LNCaP clone FGC (cell line): ENCODE measurements at places on chromosomes 3 and 15.

GRCh38 chr15:39598186-39598850 lies 17.4 kb downstream of the THBS1 start:
- peak; percentile 71 for DNase-seq

GRCh38 chr3:41259449-41260062 lies 60.3 kb downstream of the CTNNB1 start:
- no peak for DNase-seq

GRCh38 chr3:14765576-14766427 lies 53.0 kb upstream of the FGD5 start:
- DNase-seq: no peak

- peak; percentile 74 for DNase-seq
Measured at GRCh38 chr15:42156243-42156922, at the start of gene PLA2G4F. PLA2G4F (minus strand) TSS chr15:42156636; CDS start chr15:42156549, 87 bp downstream.

GRCh38 chr15:68987676-68988075 lies 26.8 kb upstream of the NOX5 start:
- no peak for DNase-seq

- no peak for DNase-seq
Measured at GRCh38 chr3:71211083-71211482, 372.4 kb downstream of the FOXP1 start.

DNA sequence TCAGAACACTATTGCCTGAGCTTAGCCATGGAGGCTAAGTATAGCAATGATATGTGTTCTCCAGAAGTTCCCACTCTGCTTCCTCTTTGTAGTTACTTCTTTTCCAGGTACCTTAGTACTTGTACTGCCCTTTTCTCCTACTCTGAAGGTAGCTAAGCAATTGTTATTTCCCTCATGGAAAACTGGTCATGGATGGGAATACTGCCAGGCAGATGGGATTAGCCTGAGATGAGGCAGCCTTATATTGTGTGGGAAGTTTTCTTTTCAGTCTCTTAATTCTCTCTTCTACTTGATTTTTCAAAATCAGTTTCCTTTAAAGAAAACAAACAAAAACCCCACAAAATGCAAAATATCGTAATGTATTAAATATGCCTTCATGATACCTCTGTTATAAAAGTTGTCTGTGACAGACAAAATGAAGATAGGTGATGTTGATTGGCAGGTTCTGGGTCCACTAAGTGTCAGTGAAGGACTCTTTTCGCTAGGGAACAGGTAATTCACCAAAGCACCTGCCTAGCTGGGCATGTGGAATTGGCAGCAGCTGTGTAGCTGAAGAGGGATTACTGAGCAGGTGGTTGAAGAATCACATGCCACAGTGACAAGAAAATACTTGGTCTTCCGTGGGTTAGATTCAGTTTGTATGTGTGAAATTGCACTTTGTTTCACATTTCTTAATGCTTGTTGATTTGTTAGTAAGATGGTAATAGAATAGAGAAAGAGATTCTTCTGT lies 4.1 kb downstream of the ZNF609 start:
- DNase-seq: no peak

DNA sequence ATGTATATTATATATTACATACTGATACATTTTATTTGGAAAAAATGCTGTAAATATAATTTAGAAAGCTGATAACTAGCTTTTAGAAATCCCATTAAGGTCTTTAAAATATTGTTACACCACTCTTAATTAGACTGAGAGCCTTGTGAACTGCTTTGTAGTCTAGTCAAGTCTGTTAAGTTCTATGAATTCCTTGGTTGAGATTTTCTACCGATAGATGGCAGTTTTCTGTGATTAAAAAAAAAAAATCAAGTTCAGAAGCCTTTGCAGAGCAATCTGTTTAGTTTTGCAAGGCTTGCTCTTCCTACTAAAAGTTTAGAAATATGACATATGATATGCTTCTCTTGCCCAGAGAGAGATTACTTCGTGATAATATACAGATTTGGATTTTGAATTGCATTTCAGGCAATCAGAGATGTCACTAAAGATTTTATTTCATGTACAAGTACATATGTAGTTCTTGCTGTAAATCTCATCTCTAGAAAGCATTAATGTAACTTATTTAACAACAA lies 60.4 kb upstream of the SLITRK3 start:
- no peak for DNase-seq

- peak; percentile 22 for DNase-seq
Measured at GRCh38 chr3:11155341-11156025, 1.2 kb downstream of the HRH1 start.

DNA sequence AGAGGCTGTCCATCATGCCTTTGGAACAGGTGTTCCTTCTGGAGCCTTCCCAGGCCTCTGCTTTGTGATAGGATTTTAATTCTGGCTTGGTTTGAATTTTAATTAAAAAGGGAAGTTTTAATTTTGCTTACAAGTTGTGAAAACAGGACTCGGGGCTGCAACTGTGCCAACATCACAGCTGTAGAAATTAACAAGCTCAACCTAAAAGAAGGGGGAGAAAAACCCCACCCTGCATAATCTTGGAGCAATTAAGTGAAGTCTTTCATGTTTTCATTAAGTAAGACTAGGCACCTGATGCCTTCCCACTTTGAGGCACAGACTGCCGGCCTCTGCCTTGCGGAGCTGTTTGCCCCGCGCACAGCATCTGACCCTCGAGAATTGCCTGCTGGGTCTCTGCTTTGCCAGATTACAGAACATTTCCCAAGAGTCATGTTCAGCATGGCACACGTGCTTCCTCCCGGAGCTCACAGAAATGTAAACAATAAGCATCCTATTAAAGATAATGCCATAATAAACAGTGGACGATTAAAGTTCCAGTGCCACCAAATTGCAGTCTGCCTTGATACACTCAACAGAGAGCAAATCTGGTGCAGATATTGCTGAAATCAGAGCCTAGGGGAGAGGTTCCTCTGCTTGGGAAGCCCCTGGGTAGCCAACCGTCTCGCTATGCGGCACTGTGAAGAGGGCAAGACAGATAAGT lies 364.2 kb downstream of the LRTM1 start:
- DNase-seq: peak; percentile 54

DNA sequence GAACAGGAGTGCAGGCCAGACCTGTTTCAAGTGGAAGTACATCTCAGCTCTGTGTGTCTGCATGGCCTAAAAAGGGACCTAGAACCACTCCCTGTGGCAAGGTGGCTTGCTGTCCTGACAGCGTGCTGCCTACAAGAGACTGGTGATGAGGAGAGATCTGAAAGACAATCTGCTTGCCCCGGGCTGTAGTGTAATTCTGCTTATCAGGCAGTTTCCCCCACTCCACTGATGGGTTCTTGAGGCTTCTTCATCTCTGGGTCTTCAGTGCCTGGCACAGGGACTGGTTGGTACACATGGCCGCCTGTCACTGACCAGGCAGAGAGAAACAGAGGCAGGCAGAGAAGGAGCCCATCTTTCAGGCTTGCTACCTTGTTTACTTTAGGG lies 57.6 kb downstream of the HEG1 start:
- no peak for DNase-seq

DNA sequence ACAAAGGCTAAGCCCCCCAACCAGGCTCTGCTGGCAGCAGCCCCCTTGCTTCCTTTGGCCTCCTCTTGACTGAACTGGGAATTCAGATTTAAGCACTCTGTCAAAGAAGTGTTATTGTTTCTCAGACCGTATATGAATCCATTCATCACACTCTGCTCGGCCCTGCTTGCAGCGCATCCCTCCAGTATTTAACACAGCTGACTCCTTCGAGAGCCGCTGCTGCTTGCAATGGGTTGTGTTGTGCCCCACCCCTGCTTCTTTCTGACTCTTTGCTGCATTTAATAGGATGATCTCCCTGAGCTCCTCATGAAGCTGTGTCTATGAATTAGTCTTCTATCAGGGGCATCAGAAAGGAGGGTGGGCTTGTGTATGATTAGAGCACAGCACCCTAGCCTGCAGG lies 31.2 kb downstream of the C3orf20 start:
- no peak for DNase-seq

- no peak for DNase-seq
Measured at GRCh38 chr3:174002543-174002942, 605.0 kb downstream of the NLGN1 start.

- no peak for DNase-seq
Measured at GRCh38 chr15:80188251-80188650, 35.5 kb downstream of the FAH start.

DNA sequence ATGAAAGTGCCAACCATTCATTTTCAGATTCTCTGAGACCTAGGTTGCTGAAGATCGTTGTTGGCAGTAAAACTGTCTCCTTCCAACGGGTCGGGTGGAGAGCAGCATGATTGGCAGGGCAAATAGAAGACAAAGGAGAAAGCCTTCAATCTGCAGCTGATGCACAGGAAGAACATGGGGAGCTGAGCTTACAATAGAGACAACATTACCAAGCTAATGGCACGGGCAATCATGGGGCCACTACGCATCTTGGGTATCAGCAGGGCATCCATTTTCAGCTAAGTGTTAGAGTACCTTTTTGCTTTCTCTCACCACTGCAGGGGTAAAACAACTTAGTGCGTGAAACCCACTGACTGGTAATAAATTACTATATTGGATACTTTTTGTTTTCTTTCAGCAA lies 114.8 kb downstream of the WDR72 start:
- no peak for DNase-seq

GRCh38 chr3:32857921-32858320 lies 40.1 kb downstream of the TRIM71 start:
- no peak for DNase-seq
